ENCODE measurements at places on chromosomes 13 and 19. TPM values are rescaled to one million over a fixed set of nuclear protein-coding genes. Genes with fewer than 3 reads are reported as not detected.

Gene VSTM2B
- 15.5 TPM for total RNA-seq

Gene CD22
- total RNA-seq, result not detected

Gene PNMA8A
- total RNA-seq, result 69.3 TPM

Gene ZNF541
- under 0.01 TPM for total RNA-seq

Gene PTGIR
- total RNA-seq, result 0.25 TPM

Gene TGFBR3L
- 0.74 TPM for total RNA-seq

Gene C19orf38
- not detected for total RNA-seq

Gene RGL3
- 0.25 TPM for total RNA-seq

Gene MYO16
- total RNA-seq, result 100 TPM

Gene MBD3L3
- not detected for total RNA-seq

Gene NCLN
- 9.6 TPM for total RNA-seq

Gene FAM216B
- total RNA-seq, result 0.74 TPM

Gene FFAR3
- total RNA-seq, result under 0.01 TPM

Gene SOX1
- total RNA-seq, result 13.0 TPM

Gene DLEU7
- total RNA-seq, result 20.2 TPM

Gene PGLYRP1
- not detected for total RNA-seq

Gene MICOS13
- total RNA-seq, result 14.8 TPM

Gene ZNF793
- total RNA-seq, result 34.9 TPM

Gene VSTM1
- total RNA-seq, result not detected

Gene KLK2
- total RNA-seq, result not detected

Gene LTBP4
- total RNA-seq, result 20.7 TPM

Gene ZNF470
- total RNA-seq, result 11.8 TPM

Gene ARID3A
- 1.5 TPM for total RNA-seq

Gene RFPL4A
- not detected for total RNA-seq

Gene SULT2A1
- total RNA-seq, result not detected

Gene ZSCAN5C
- total RNA-seq, result not detected
